ENCODE measurements at places on chromosomes 4 and X.

DNA sequence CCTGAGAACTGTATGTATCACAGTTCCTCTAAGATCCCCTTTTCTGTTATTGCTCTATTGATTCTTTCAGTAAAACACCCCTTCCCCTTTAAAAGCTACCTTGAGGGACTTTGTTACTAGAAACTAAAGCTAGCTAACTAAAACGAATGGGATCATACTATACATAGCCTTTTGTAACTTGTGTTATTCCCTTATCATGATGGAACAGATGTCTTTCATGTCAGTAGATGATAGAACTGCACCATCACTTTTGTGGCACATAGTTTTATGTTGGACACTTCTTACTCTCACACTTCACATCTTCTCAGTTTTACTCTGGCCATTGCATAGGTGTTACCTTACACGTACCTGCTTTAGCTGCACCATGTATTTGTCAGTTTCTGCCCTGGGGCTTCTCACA is 46.6 kb upstream of the PGRMC2 start:
- DNase-seq, result no peak

DNA sequence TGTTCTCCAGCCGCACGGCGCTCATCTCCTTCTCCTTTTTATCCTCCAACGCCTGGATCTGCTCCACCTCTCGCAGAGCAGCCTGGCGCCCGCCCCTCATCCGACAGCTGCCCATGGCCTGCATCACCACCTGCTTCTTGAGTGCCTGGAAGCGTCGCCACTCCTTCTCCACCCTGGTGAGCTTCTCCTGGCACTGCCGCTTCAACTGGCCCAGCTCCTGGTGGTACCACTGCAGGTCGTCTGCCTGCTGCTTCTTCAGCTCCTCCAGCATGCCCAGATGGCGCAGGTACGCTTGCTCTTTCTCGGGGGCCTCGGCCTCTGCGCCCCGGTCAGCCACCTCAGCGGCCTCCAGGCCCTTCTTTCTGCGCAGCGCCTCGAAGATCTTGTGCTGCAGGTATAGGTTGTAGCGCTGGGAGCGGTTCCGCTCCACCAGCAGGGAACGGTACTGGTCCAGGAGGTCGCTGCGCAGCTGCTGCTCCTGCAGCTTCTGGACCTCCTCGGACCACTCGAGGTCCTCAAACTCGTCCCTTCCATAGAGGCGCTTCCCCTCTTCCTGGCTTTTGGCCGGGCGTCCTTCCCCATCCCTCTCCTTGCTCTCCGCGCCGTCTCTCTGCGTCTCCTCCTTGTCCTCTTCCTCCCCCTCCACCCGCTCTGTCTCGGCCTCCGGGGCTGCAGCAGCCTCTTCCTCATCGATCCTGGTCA is 1.2 kb upstream of the TADA2B start:
- DNase-seq, result no peak

GRCh38 chrX:46666831-46667230 is 92.1 kb downstream of the SLC9A7 start:
- no peak for DNase-seq

GRCh38 chrX:82627568-82627967 is 880.5 kb upstream of the POU3F4 start:
- DNase-seq, result no peak

GRCh38 chr4:129515356-129515755 is 419.4 kb downstream of the C4orf33 start:
- DNase-seq, result no peak

- DNase-seq, result no peak
Measured at GRCh38 chrX:124501586-124501985, 155.2 kb downstream of the SH2D1A start.

Data from SW480 (cell line).